Nasal cavity respiratory epithelium epithelial cell of viscerocranial mucosa (primary cell): ENCODE measurements at places on chromosomes 11 and 22. TPM values are rescaled to one million over a fixed set of nuclear protein-coding genes. Genes with fewer than 3 reads are reported as not detected.

RNF26 gene
- 3.4 and 11.7 TPM in 2 replicates for total RNA-seq

UBQLNL gene
- total RNA-seq, result 0.28 TPM in 1 of 2 replicates, not detected in the other

MS4A12 gene
- total RNA-seq, result not detected in 2 replicates

GAL3ST3 gene
- total RNA-seq, result not detected in 2 replicates

MEI1 gene
- under 0.01 and 0.07 TPM in 2 replicates for total RNA-seq

LRP4 gene
- 3.1 and 21.6 TPM in 2 replicates for total RNA-seq

TMEM258 gene
- total RNA-seq, result 38.6 and 108 TPM in 2 replicates

SERPIND1 gene
- total RNA-seq, result not detected in 2 replicates

CFAP300 gene
- 3.0 and 5.1 TPM in 2 replicates for total RNA-seq

BARX2 gene
- total RNA-seq, result 2.7 and 4.1 TPM in 2 replicates

SYCE3 gene
- 0.28 TPM in 1 of 2 replicates, not detected in the other for total RNA-seq

LGALS12 gene
- total RNA-seq, result not detected in 2 replicates

BCO2 gene
- 0.68 and 1.6 TPM in 2 replicates for total RNA-seq

TESMIN gene
- total RNA-seq, result 2.4 and 2.7 TPM in 2 replicates

LUZP2 gene
- under 0.01 and 0.36 TPM in 2 replicates for total RNA-seq

PRG3 gene
- not detected in 2 replicates for total RNA-seq

CEP57 gene
- 49.5 and 81.7 TPM in 2 replicates for total RNA-seq

CD3E gene
- 0.07 TPM in 1 of 2 replicates, not detected in the other for total RNA-seq

UPK3A gene
- total RNA-seq, result not detected in 2 replicates

FAM180B gene
- not detected in 2 replicates for total RNA-seq

SPTBN2 gene
- 60.5 and 130 TPM in 2 replicates for total RNA-seq

KIF18A gene
- 0.57 and 1.0 TPM in 2 replicates for total RNA-seq
